Kidney (tissue), 22 donors: ENCODE measurements at places on chromosomes 7 and 10.

DNA sequence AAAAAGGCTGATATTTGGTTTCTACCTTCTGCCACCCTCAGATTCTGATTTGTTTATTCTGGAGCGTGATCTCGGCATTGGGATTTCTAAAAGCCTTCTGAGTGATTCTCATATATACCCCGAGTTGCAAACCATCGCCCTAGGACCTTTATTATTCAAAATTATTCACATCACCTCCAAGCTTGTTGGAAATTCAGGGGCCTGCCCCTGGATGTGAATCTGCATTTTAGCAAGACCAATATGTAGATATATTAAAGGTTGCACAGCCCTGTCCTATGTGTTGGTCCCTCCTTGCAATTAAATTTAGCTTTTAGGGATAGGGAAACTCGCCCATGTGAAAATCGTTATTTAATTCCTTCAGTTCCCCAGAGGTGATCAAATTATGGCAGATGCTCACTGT is 9.0 kb upstream of the CHN2 start:
- no peaks in the 10 kb centered on the region for H3K36me3 ChIP-seq
- H3K27ac ChIP-seq: no peak overlapping the region
- no peaks in the 10 kb centered on the region for H3K27me3 ChIP-seq

- H3K4me1 ChIP-seq: peaks cover 2% of the 10 kb centered on the region
- no peaks in the 10 kb centered on the region for H3K36me3 ChIP-seq
- H3K27me3 ChIP-seq: no peaks in the 10 kb centered on the region
- no peak overlapping the region for H3K4me3 ChIP-seq
- H3K27ac ChIP-seq: no peak overlapping the region
Measured at GRCh38 chr10:100341953-100342626, 4.9 kb upstream of the SCD start.

- H3K27ac ChIP-seq: no peak overlapping the region
- no peak for DNase-seq
- H3K27me3 ChIP-seq: no peaks in the 10 kb centered on the region
- no peaks in the 10 kb centered on the region for H3K4me1 ChIP-seq
Measured at GRCh38 chr7:91248996-91249395, 15.2 kb upstream of the FZD1 start.

GRCh38 chr7:115678086-115678982 is 352.2 kb downstream of the TFEC start:
- no peaks in the 10 kb centered on the region for H3K4me1 ChIP-seq
- no peak for DNase-seq
- H3K36me3 ChIP-seq: no peaks in the 10 kb centered on the region

- DNase-seq: no peak
- no peaks in the 10 kb centered on the region for H3K27me3 ChIP-seq
- no peak overlapping the region for H3K4me3 ChIP-seq
- no peak overlapping the region for H3K27ac ChIP-seq
- H3K4me1 ChIP-seq: no peaks in the 10 kb centered on the region
- no peaks in the 10 kb centered on the region for H3K36me3 ChIP-seq
Measured at GRCh38 chr7:157977717-157978496, 609.7 kb downstream of the PTPRN2 start.

- no peaks in the 10 kb centered on the region for H3K36me3 ChIP-seq
- H3K27me3 ChIP-seq: no peaks in the 10 kb centered on the region
- H3K4me3 ChIP-seq: no peak overlapping the region
- H3K4me1 ChIP-seq: no peaks in the 10 kb centered on the region
- no peak for DNase-seq
Measured at GRCh38 chr10:105243381-105243780, 602.3 kb downstream of the SORCS3 start.

DNA sequence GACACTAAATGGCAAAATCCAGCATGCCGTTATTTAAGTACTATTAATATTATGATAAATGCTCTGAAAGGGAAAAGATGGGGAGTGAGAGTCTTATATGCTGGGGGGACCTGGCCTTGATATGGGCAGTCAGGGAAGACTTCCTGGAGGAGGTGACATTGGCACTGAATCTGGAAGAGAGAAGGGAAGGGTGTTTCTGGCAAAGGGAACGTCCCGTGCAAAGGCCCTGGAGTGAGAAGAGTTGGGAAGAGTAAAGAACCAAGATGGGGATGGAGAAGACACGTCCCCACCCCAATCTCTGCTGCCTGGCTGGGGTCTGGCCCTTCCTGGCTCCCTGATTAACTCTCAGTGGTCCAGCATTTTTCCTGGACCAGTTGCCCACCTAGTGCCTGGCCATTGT is 5.0 kb upstream of the GRIFIN start:
- no peak for DNase-seq
- peaks cover 10% of the 10 kb centered on the region for H3K4me1 ChIP-seq
- H3K27ac ChIP-seq: no peak overlapping the region
- no peaks in the 10 kb centered on the region for H3K27me3 ChIP-seq
- H3K36me3 ChIP-seq: no peaks in the 10 kb centered on the region
- no peak overlapping the region for H3K4me3 ChIP-seq

DNA sequence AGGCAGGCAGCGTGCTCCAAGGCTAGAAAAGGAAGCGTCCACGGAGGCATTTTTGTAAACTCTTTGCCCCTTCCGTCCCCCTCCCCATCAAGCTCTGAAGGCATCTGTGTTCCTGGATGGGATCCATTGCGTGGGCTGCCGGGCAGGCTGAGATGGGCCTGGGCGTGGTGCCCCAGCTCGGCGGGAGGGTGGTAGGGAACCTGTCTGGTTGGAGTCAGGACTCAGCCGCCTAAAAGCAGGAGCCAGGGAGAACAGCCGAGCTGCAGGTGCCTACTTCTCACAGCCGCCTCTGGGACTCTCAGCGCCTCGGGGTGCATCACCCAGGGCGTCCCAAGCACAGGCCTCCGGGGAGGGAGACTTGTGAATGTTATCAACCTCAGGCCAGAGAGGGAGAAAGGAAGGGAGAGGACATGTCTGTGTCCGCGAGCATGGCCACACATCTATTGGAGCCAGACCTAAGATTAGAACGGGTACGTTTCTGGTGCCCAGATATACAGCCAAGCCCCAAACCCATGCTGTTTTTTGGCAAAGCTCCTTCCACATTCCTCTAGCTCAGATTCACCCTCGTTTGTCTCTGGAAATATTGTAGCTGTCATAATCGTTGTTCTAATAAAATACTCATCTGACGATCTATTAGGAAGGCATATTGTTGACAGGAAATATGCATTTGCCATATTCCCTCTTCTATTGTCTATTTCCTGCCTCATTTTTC is 48.6 kb upstream of the CTBP2 start:
- H3K27ac ChIP-seq: no peak overlapping the region
- H3K4me1 ChIP-seq: no peaks in the 10 kb centered on the region
- no peaks in the 10 kb centered on the region for H3K36me3 ChIP-seq
- H3K27me3 ChIP-seq: no peaks in the 10 kb centered on the region

DNA sequence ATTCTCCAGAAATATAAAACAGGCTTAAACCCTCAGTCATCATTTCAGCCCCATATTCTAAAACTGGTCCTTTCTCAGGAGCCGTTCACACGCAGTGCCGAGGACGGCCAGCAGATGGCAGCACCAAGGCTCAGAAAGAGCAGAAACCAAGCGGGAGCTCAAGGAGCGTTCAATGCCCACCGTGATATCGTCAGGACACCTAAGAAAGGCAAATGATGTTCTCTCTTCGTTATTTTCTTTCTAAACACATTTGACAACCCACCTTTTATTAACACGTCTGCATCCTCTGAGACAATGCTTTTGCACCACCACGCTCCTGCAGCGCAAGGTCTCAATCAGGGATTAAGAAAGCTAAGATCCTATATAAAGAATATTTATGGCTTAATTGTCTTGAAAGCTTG is 45.7 kb upstream of the RBM33 start:
- no peaks in the 10 kb centered on the region for H3K36me3 ChIP-seq
- no peaks in the 10 kb centered on the region for H3K27me3 ChIP-seq
- no peak overlapping the region for H3K27ac ChIP-seq
- DNase-seq: peak; percentile 80
- peak overlapping the region; percentile 33 for H3K4me3 ChIP-seq

DNA sequence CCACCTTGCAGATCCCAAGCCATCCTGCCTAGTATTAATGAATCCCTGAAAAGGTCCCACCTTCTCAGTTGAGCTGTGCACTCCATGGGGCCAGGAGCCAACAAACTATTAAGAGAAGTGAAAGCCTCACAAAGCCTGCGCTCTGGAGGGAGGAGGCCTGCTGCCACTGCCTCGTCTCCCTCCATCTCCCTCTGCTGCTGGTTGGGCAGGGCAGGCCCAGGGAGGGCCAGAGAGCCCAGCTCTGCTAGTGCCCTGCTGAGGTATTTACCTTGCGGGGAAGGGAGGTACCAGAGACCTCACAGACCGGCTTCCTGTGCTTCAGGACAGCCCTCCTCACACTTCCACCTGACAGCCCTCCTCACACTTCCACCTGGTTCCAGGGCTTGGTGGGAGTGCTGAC is 171.5 kb downstream of the SH3PXD2A start:
- H3K27me3 ChIP-seq: no peaks in the 10 kb centered on the region
- no peak overlapping the region for H3K27ac ChIP-seq

DNA sequence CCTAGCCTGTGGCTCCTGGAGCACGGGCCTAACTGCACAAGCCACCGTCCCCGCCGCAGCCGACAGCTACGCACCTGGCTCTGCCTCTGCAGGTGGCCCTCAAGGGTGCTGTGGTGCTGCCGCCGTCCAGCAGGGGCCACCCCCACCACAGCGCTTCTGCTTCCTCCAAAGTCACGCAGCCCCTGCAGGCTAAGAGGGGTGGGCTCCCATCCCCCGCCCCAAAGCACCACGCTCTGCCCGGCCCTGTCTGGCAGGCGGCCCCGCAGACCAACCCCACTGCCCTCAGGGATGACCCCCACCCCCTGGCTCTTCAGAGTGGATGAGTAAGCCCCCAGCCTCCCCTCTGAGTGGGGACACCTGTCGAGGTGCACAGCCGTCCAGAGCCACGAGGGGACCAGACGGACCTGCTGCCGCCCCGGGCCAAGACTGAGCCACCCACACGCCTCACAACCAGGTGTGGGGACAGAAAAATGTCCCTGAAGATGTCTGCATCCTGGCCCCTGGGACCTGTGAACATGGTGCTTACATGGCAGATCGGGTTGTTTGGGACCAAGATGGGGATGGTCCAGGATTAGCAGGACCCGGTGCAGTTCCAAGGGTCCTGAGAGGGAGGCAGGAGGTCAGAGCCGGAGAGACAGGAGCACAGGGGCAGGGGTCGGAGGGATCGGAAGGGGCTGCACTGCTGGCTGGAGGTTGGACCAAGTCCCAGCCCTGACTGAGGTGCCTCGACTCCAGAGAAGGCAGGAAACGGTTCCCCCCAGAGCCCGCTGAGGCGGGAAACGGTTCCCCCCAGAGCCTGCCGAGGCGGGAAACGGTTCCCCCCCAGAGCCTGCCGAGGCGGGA is 9.0 kb upstream of the ADAP1 start:
- no peak for DNase-seq
- peaks cover 10% of the 10 kb centered on the region for H3K36me3 ChIP-seq
- H3K27me3 ChIP-seq: no peaks in the 10 kb centered on the region
- peaks cover 13% of the 10 kb centered on the region for H3K4me1 ChIP-seq
- no peak overlapping the region for H3K4me3 ChIP-seq
- H3K27ac ChIP-seq: no peak overlapping the region

DNA sequence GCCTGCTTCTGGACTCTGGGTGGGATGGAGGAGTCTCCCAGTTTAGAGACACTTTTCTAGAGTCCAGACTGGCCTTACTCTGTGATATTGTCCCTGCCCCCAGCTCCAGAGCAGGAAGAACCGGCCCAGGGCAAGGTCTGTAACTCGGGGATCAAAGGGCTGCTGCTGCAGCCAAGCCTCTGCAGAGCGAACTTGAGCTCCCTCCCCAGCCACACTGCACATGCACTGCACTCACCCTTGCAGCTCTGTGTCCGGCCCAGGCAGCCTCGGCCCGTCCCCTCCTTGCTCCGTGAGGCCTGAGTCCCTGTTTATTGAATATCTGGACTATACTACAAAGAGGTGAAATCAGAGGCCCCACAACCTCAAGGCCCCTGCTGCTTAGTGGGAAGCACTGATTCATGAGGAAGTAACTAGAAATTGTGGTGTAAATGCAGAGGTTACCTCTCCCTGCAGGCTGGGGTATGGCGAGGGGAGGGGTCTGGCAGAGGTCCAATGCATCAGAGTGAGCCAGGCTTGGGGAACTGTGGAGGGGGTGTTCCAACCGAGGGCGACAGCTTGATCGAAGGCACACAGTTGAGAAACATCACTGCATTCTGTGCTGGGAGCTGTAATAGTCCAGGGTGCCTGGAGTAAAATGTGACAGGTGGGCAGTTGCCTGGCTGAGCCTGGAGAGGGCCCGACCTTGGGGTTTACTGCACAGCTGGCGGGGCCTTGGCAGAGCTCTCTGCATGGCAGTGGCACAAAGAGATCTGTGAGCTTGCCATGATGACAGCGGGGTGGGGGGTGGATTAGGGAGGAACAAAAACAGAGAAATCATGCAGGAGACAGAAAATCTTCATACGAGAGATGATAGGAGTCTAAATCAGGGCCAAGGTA is 49.1 kb downstream of the AOC1 start:
- peaks cover 8% of the 10 kb centered on the region for H3K4me1 ChIP-seq
- H3K36me3 ChIP-seq: no peaks in the 10 kb centered on the region
- DNase-seq: no peak
- no peak overlapping the region for H3K27ac ChIP-seq

DNA sequence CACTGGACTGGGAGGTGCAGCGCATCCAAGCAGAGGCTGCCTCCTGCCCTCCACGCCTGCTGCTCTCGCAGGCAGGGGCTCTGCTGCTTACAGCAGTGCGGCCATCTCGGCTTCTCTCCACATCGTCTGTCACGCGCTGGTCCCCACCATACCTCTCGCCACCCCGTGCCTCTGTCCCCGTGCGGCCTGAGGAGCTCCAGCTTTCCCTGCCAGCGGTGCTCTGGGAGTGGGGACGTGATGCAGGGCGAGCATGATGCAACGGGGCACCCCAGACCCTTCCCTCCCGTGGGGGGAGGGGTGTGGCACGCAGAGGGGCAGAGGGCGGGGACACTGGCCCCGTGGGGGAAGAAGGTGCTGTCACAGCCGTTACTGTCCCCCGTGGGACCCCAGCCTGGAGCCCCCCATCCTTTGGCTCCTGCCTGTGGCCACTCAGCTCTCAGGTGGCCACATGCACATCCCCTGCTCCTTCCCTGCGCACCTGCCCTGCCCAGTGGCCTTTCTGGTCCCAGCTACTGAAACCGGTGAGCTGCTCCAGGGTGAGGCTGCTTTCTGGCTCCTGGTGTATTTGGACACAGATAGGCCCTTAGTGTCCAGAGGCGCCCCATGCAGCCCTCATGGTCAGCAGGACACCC is 9.0 kb downstream of the GET4 start:
- H3K36me3 ChIP-seq: peaks cover 4% of the 10 kb centered on the region
- peaks cover 12% of the 10 kb centered on the region for H3K4me1 ChIP-seq
- DNase-seq: peak; percentile 44
- no peaks in the 10 kb centered on the region for H3K27me3 ChIP-seq
- H3K27ac ChIP-seq: no peak overlapping the region

- peaks cover 2% of the 10 kb centered on the region for H3K36me3 ChIP-seq
- H3K4me1 ChIP-seq: no peaks in the 10 kb centered on the region
- no peak for DNase-seq
- no peak overlapping the region for H3K27ac ChIP-seq
- H3K27me3 ChIP-seq: no peaks in the 10 kb centered on the region
Measured at GRCh38 chr7:24334012-24334411, 50.0 kb downstream of the NPY start.
